ENCODE measurements at places on chromosomes 7 and 10.

DNA sequence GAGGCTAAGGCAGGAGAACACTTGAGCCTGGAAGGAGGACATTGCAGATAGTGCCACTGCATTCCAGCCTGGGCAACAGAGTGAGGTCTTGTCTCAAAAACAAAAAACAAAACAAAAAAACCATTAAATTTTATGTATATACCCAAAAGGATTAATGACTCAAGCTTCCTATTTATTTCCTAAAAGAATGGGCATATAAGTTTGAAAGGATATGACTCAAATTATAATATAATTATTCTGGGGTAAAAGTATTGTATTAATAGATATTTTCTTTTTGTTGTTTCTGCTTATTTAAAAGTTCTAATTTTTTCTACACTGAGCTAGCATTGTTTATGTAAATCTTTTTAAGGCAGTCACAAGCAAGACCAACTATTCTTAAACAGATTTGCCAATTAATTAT is 42.2 kb upstream of the CABCOCO1 start:
- DNase-seq: no peak

DNA sequence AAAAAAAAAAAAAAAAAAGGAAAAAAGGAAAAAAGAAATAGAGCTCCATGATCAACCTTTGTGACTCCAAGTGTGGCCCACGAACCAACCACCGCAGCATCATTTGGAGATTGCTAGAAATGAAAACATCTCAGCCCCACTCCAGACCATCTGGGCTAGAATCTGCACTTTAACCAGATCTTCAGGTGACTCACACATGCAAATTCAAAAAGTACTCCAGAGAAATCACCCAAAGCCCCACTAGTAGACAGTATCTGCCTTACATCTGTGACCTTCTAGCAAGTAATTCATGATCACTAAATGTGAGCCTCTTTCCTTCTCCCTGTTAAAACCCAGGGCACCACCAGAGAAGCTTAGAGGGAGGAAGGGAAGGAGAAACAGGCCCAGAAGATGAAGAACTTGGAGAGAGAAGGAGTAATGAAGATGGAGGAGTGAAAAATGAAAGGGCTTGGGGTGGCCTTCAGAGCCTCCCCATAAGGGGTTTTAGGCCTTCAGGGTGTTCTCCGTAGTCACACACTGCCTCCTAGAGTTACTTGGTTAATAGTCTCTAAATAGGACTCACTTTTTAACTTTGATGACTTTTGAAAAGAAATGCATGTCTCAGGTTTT is 94.0 kb downstream of the SLC37A3 start:
- DNase-seq: no peak

DNA sequence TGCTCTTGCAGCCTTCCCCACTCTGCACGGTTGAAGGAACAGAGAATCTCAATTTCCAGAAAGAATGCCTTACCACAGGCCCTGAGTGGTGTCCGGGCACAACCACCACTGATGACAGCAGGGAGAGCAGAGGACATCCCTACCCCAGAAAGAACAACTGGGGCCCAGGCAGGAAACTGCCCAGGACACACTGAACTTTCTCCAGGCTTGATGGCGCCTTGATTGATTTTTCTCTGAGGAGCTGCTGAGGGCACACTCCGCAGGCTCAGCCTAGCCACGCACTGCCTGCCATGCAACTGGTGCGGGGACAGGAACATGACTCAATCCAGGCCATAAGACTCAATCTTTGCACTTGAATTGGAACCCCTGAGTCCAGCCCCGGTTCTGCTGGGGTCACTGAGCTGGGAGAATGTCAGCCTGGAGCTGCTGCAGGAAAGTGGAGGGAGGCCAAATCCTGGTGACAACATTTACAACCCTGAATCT is 5.9 kb downstream of the AKR1B1 start:
- DNase-seq: no peak

- no peak for DNase-seq
Measured at GRCh38 chr10:106582291-106582690, 582.2 kb downstream of the SORCS1 start.
